ENCODE measurements at places on chromosomes 16 and 17.

DNA sequence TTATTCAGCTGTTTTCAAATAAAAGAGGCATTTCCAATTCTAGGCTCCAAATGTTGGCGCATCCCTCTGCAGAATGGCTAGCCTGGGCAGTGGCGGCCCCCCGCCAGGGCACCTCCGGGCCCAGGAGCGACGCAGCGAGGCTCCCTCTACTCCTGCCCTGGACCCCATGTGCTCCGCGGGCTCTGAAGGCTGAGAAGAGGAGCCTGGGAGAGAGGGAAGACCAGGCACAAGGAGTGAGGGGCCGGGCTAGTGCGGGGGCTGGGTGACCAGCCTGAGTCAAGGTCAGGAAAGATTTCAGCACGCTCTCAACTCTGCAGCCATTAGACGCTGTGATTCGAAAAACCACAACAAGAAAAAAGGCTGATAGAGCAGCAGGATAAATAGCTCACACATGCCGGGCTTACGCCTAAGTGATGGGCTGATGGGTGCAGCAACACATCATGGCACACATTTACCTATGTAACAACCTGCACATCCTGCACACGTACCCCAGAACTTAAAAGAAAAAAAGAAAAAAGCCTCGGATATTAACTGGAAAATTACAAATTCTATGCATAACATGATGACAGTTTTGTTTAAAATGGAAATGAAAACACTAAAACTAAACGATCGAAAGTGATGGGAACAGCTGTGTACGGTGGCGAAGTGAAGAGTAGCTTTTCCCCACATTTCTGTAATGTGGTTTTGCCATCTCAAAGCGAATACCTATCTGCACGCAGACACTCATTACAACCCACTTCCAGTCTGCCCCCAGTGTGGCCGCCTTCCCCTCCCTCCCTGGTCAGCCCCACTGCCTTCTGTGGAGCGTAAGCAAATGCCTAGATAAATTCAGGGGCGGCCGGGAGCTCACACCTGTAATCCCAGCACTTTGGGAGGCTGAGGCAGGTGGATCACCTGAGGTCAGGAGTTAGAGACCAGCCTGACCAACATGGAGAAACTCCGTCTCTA lies 44.4 kb downstream of the MAP1LC3B start:
- no peak for DNase-seq

GRCh38 chr17:15917438-15918027 lies 27.4 kb upstream of the ADORA2B start:
- no peak for DNase-seq

- DNase-seq, result no peak
Observed at GRCh38 chr16:30894540-30895368, 877 bp upstream of the BCL7C start.

DNA sequence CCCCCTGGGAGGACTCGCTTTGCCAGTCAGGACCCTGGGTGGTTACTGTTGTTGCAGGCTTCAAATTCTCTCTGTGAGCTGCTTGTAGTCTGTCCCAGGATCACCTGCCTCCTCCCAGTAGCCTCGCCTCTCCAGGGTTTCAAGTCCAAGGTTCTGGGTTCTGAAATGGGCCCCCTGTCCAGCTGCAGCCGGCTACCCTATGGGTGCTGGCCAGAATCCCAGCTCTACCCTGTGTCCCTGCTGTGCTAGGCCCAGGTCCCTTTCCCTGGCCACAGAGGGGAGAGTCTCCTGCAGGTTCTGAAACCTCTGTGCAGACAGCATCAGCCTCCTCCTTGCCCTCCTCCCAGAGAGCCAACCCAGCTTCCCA lies 21.4 kb downstream of the UNC13D start:
- DNase-seq, result no peak

DNA sequence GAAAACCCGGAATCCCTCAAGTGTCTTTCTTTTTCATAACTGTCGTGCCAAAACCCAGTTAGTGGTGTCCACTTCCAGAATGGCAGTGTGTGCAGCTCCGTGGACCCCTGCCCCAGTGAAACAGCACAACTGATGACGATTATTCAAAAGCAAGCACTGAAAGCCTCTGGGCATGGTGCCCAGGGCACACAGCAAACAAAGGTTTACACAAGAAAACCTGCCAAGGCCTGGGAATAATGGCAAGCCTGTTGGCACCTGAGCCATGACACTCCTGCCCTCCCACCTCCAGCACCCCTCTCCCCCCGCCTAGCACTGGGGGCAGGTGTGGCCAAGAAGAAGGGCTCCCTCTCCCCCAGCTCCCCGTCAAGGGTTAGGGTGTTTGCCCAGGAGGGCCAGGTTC lies 2.8 kb downstream of the PKMYT1 start:
- no peak for DNase-seq
